RPMI7951 (cell line): ENCODE measurements at places on chromosomes 3 and 15. TPM values are rescaled to one million over a fixed set of nuclear protein-coding genes. Genes with fewer than 3 reads are reported as not detected.

GRCh38 chr3:97810779-97811390 is 10.9 kb upstream of the CRYBG3 start:
- DNase-seq = no peak

SMCO1 gene
- not detected in 2 replicates for total RNA-seq

GRCh38 chr3:122183521-122183892 is at the start of gene CASR:
CASR (plus strand) TSS chr3:122183668; CDS start chr3:122254190, 70,522 bp downstream.
- DNase-seq = no peak

GRCh38 chr15:100433304-100433703 is 91.5 kb upstream of the ADAMTS17 start:
- DNase-seq = no peak

DNA sequence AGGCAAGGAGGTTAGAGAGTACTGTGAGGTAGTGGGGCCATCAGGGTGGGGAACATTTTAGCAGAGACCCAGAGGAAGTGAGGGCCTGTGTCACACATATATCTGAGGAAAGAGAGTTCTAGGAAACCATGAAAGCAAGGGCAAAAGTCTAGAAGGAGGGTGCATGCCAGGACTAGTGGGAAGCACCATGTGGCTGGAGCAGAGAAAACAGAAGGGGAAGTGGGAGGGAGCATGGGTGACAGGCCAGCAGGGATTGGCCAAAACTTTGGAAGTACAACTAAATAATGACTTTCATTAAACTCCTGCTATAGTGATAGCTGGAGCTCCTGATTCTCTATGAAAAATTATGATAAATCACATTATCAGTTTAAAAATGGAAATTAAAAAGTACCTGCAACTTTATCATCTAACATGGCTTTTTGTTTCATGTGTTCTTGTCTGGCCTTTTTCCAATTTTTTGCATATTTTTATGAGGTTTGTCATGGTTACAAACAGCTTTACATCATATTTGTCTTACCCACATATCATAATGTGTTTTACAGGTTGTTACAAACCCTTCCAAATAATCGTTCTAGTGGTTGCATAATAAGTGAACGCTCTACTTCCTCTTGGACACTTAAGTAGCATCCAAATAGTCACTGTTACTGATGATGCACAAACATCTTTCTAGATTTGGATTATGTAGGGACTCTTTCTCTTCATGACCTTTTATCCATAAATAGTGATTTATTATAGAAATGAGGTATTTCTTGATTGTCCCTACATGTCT is 168.3 kb downstream of the NEK10 start:
- no peak for DNase-seq

DNA sequence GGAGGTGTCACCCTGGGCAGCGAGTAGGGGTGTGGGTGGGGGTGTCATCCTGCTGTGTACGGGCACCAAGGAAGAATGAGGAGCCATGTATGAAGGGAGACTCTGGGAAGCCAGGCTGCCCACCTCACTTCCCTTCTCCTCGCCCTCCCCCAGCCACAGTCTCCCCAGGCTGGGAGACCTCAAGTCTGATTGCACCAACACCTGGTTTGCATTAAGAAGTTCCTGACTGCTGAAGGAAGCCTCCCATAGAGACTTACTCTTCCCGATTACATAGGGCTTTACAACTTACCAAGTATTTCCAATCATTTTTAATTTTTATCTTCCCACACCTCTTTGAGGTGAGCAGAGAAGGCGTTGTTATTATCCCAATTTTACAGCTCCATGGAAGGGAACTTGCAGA is 29.5 kb upstream of the SMAD3 start:
- DNase-seq = peak; percentile 78

ADGRG7 gene
- total RNA-seq = not detected in 2 replicates

GRCh38 chr3:171566803-171567422 is 106.7 kb upstream of the TNIK start:
- peak; percentile 49 for DNase-seq

GRCh38 chr15:44726136-44726535 is 10.2 kb upstream of the TRIM69 start:
- DNase-seq = peak; percentile 31

DNA sequence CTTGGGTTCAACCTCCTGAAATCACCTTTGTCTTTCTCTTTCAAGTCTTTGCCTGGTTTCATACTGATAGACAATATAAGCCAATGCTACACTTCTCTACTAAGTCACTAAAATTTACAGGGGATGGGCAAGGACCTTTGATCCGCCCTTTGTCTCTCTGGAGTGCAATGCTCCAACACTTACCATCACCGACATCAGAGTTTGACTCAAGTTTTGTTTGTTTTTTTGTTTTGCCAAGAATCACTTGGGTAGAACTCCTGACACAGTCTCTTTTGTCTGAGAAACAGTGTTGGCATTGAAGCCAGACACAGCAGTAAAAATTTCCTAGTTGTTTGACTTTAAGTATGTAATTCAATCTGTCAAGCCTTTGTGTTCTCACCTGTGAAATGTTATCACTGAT is 29.3 kb downstream of the NFKBIZ start:
- DNase-seq = no peak
